ENCODE measurements at places on chromosomes 1 and 21.

GRCh38 chr1:152870831-152871730 is 7.0 kb upstream of the SMCP start:
- peak; percentile 17 for DNase-seq

- DNase-seq: no peak
Measured at GRCh38 chr1:102821707-102822106, 286.6 kb downstream of the COL11A1 start.

- peak; percentile 42 for DNase-seq
Measured at GRCh38 chr1:86419277-86419903, 4.6 kb upstream of the CLCA2 start.

DNA sequence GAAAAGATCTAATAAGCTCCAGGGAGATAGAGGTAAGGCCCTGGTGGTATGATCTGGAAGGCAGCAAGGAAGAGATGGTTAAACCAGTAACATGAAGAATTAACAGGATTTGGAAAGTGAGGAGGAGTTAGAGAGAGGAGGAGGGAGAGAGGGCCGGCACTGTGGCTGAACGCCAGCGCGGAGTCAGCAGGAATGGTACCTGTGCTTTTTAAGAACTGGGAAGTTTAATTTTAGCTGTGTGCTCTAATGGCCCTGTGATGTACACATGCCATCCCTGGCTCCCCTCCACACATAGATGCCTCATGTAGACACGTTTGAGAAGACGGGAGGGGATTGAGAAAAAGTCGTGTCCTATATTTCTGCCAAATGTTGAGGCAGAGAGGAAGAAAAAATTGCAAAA is 13.8 kb upstream of the AVPR1B start:
- DNase-seq: no peak

DNA sequence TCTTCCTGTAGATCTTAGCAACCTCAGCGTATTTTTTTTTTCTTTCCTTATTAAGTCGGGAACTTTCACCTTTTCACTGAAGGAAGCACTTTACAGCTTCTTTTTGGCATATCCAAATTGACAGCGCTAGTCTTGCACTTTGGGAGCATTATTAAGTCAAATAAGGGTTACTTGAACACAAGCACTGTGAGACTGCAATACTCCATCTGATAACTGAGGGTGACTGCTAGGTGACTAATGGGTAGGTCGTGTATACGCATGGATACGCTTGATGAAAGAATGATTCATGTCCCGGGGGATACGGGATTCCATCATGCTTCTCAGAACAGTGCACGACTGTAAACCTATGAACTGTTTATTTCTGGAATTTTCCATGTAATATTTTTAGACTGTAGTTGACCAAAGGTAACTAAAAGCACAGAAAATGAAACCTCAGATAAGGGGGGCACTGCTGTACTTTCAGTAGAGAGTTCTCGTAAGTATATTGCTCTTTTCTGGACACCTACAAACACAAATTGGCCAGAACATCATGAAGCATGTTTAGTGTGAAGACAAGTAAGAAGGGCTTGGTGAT is 364.7 kb downstream of the SMYD3 start:
- DNase-seq: no peak

- DNase-seq: no peak
Measured at GRCh38 chr1:116494745-116495144, 76.1 kb downstream of the CD58 start.

GRCh38 chr1:237851210-237851845 is 39.4 kb downstream of the ZP4 start:
- DNase-seq: no peak

- no peak for DNase-seq
Measured at GRCh38 chr1:95641386-95641785, 407.4 kb downstream of the RWDD3 start.

- DNase-seq: no peak
Measured at GRCh38 chr21:45310459-45310858, 22.8 kb upstream of the POFUT2 start.

- peak; percentile 68 for DNase-seq
Measured at GRCh38 chr1:25462732-25463131, 32.0 kb downstream of the MACO1 start.

DNA sequence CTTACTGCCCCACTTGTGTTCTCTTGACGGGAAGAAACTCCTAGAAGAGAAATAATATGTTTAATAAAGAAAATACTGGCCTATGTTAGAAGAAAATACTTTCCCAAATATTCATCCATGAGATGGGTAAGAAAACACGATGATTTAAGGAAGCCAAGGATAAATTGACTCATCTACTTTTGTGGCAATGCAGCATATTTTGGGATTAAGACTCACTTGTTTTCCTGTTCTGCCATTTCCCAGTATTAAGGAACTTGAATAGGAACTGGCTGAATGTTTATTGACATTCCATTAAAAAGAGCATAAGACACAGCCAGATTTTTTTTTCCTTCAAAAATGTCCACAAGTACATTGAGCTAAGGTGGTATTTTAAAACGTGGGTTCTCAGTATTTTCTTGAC is 10.9 kb upstream of the ADAMTS5 start:
- DNase-seq: no peak

- no peak for DNase-seq
Measured at GRCh38 chr1:202073206-202073605, 49.5 kb upstream of the GPR37L1 start.
